ENCODE measurements at places on chromosomes 2 and 18. TPM values are rescaled to one million over a fixed set of nuclear protein-coding genes. Genes with fewer than 3 reads are reported as not detected.

Gene FAM161A
- 1.6 TPM for polyA plus RNA-seq

Gene CHMP3
- polyA plus RNA-seq, result 154 TPM

Gene RELCH
- 20.3 TPM for polyA plus RNA-seq

Gene GGCX
- 53.8 TPM for polyA plus RNA-seq

Gene PSMG2
- polyA plus RNA-seq, result 79.4 TPM

Gene AFG3L2
- 38.0 TPM for polyA plus RNA-seq

Gene SH3RF3
- polyA plus RNA-seq, result 5.7 TPM

Gene PXDN
- polyA plus RNA-seq, result 271 TPM

Gene SERPINB4
- not detected for polyA plus RNA-seq

Gene SPDYA
- polyA plus RNA-seq, result 0.22 TPM

Gene HOXD12
- not detected for polyA plus RNA-seq

All from AG04450 (cell line).